ENCODE measurements at places on chromosomes 1 and 21.
A peak's percentile ranks its signal among the peaks of the same experiment; 100 is the strongest.

GRCh38 chr1:207429963-207430362, 24.2 kb upstream of the CR2 start:
- no peak for DNase-seq

DNA sequence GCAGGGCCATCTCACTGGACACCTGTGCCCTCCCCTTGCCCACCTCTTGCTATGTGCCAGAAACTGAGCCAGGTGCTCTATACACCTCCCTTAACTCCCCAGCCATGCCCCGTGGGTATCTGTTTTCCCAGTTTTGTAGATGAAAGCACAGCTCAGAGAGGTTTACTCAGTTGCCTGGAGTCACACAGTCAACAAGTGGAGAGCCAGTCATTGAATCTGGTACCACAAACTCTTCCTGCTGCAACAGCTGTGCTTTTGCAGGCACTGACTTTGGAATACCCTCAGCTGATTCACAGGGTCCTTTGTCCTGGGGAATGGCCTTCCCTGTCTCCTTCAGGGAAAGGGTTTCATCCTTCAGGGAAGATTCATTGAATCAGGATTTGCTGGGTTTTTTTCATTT, 22.1 kb downstream of the PAX7 start:
- no peak for DNase-seq

DNA sequence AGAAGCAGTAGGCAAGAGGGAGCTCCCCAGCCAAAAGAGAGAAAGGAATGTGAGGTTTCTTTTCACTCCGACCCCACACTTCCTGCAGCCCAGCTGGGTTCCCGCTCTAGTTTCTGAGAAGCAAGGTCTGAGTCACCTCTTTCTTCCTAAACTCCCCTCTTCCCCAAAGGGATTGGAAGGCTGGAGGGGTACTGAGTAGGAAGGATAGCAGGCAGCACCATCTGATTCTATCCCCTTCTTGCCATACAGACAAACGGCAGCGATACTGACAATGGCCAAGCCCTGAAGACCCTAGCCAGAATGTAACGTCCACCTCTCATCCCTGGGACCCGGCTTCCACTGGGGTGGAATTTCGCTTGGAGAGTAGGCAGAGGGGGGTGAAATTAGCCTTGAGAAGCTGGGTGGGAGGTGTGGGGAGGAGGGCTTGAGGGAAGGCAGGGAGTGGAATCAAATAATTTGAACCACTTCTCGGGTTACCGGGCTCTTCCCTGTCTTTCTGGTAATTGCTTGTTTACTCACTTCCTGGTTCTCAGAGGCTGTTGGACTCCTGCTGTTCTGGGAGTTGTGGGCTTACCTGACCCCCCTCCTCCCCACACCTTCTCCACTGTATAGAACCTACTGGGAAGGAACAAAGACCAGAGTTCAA, 13.2 kb downstream of the IER5 start:
- DNase-seq, result no peak

GRCh38 chr1:173205146-173206051, 1.7 kb downstream of the TNFSF4 start:
- peak; percentile 24 for DNase-seq

- no peak for DNase-seq
Measured at GRCh38 chr1:143672983-143673382, 298.8 kb downstream of the FAM72C start.

DNA sequence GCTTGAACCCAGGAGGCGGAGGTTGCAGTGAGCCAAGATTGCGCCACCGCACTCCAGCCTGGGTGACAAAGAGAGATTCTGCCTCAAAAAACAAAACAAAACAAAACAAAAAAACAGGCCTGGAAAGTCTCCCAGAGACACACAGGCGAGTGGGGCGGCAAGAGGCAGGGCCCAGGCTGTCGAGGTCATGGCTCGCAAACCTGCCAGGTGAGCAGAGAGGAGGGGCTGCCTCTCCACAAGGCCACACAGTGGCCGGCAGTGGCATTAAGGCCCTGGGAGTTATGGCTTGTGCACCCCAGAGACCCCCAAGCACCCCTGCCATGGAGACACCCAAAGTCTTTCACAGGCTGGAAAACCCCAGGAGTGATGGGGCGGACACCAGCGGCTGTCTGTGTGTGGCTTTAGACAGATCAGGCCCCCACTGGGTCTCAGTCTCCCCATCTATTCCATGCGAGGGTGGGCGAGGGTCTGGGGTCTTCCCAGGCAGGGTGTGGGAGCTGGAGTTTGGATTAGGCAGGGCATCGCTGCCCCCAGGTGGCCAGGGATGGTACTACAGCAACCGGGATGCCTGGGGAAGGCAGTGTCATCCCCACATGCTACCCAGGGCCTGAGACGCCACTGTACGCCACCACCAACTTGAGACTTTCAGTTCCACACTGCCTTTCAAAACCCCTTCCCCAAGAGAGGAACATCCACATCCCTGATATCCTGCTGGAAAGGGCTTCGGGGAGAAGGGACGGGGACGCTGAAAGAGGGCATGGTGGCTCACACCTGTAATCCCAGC, 7.3 kb upstream of the CTRC start:
- peak; percentile 84 for DNase-seq

DNA sequence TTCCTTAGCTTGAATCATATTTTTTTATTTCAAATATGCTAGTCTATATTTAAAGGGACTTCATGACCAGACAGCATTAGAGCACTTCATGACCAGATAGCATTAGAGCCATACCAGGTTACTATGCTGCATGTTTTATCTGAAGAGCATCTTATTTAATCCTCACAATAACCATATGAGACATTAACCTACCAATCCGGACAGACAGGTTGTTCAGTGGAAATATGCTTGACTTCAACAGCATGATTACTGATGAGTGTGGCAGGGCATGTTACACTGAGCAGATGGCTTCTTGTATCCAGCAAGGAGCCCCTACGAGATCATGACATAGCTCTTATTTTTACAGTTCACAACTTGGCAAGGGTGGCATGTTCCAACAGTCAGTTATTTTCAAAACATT, 85.0 kb upstream of the KCTD3 start:
- no peak for DNase-seq

- no peak for DNase-seq
Measured at GRCh38 chr1:111516005-111516535, 12.6 kb upstream of the ADORA3 start.

- no peak for DNase-seq
Measured at GRCh38 chr1:58704616-58705021, 4.8 kb upstream of the MYSM1 start.

GRCh38 chr1:71118086-71118485, 37.3 kb upstream of the ZRANB2 start:
- DNase-seq, result no peak

- no peak for DNase-seq
Measured at GRCh38 chr1:8189931-8190483, 127.9 kb upstream of the SLC45A1 start.

Data from activated CD4-positive, alpha-beta T cell treated with anti-CD3 and anti-CD28 coated beads, Interleukin-2, amount 50 U/mL, for 48 hours (primary cell).